ENCODE measurements at places on chromosomes 1 and 21.

DNA sequence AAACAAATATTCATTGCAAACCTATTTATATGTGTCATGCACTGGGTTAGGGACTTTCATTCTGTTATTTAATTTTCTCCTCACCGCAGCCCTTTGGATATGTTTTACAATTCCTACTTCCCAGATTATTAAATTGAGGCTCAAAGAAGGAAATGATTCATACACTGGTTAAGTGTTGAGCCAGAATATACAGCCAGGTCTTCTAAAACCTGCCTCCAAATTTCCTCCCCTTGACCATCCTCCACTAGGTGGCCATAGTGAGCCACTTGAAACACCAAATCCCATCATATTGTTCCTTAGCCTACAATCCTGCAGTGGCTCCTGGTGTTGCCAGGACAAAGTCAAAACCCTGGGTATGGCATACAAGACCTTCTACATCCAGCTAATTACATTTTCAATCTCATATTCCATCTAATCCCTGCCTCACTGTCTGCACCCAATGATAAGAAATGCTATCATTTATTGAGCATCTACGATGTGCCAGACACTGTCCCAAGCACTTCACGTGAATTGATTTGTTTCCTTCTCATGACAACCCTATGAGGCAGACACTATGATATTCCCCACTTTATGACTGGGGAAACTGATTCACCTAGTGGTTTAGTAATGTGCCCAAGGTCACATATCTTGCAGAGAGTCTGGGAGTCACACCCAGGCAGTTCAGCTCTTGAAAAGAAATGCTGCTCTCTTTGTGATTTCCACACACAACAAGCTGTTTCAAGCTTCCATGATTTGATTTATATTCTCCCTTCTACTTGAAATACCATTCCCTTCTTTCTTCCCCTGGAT lies 23.6 kb upstream of the KIRREL1 start:
- DNase-seq = no peak

- no peak for DNase-seq
Measured at GRCh38 chr21:41604583-41605041, 96.7 kb upstream of the TMPRSS2 start.

- DNase-seq = no peak
Measured at GRCh38 chr1:110403805-110404204, 3.7 kb downstream of the LAMTOR5 start.

- DNase-seq = no peak
Measured at GRCh38 chr1:48750109-48750508, 26.6 kb downstream of the BEND5 start.

DNA sequence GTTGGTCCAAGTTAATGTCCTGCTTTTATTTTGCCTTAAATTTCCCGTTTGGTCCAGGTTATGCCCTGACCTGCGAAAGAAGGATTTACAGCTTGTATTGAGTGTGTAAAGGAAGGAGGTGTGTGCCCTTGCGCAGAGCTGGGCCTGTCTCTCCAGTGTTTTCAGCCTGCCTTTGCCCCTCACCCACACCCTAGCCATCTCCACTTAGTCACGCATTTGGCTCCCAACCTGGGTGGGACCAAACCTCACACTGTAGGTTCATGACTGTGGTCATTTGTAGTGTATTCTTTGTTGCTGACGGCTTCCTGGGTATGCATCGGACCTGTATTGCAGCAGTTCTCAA lies 572 bp upstream of the SRSF10 start:
- DNase-seq = peak; percentile 25

DNA sequence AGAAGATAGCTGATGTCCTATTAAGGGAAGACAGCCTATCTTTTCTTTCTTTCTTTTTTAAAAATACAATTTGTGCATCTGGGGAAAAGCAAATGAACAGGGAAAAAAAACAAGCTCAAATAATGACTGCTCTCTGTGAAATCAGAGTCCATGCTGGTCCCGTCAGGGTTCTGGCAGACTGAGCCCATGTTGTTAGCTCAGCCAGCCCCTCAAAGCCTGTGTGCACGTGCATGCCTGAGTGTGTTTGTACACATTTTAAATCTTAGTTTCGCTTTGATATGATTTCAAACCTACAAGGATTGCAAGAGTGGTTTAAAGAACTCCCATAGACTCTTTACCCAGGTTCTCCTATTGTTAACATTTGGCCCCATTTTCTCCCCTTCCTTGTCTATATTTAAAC lies 231.8 kb upstream of the GREM2 start:
- no peak for DNase-seq

DNA sequence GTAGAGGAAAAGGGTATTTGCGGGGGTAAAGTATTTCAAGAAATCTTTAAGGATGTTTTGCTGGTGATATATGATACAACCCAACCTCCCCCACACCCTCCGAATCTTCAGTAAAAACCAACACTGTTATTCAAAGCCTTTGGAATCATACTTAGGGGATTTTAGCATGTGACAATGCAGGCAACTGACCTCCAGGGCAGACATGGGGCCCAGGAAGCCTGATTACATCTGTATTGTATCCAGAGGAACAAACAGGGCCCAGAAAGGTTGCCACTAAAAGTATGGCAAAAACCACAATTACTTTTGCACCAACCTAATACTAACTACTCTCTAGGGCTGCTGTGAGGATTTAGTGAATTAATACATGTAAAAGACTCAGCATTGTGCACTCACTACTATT lies 43.9 kb upstream of the CNN3 start:
- no peak for DNase-seq

GRCh38 chr1:194731025-194731424 lies 1544.6 kb upstream of the B3GALT2 start:
- DNase-seq = no peak

DNA sequence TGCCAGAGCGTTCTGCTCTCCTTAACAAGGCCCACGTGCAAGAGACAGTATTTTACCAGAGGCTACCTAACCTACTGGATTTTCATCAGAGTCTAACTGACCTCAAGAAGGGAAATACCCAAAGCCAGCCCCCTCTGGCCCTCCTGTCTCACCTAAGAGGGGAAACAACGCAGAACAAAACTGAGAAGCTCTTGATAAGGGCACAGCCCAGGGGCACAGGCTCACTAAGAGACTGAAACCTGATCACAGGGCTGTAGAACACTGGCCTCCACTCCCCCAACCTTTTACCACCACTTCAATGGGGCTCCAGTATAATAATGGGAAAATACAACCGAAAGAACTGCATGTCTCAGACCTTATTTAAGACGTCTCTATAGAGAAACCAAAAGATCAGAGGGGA lies 449.5 kb upstream of the CAMK1G start:
- no peak for DNase-seq

DNA sequence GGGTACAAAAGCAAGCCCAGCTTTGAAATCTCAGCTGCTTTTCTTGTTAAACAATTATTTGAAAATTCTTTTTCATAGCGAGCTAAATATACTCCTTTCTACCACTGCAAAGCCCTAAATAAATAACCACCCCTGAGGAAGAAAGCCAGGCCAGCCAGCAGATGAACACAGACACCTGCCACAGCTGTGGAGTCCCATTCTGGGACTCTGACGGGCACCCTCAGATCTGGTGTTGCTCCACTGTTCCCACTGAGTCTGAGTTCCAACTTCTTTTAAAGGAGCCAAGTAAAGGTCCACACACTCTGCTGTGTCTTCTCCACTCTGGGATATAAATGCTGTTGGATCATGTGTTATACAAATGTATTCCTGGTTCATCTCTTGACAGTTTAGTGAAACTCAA lies 77.6 kb upstream of the COA6 start:
- DNase-seq = no peak

GRCh38 chr1:96474985-96475743 lies 246.4 kb upstream of the PTBP2 start:
- no peak for DNase-seq

- no peak for DNase-seq
Measured at GRCh38 chr1:147062956-147063355, 109.3 kb downstream of the PRKAB2 start.

DNA sequence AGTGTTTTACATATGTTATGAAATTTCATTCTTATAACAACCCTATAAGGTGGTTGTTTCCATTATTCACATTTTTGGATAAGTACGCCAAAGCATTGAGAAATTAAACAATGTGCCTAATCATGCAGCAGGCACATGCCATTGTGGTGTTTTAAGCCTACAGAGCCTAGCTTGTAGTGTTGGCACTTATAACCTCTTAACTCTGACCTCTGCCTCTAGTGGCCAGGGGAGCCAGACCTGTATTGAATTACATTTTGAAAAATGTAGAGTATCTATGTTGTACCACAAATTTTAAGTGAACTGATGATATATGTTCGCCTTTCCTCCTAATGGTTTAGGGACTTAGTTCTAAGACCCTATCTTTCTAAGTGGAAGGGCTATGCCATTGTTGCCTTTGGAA lies 61.0 kb downstream of the KCNK2 start:
- no peak for DNase-seq

DNA sequence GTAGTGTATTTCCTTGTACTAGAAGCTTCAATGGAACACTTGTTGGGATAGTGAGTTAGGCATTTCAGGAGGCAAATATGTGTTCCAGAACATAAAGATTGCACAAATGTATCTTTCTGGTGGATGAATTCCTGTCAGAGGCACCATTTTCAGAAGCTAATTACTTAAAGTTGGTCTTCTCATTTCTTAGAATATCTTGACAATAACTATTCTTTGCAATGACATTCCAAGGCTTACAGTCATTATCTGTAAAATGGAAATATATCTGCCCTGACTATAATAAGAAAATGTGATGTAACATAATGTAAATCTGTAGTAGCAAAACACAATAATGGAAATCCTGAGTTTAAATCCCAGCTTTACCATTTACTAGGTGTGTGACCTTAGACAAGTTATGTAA lies 2.7 kb downstream of the VCAM1 start:
- DNase-seq = no peak

- DNase-seq = no peak
Measured at GRCh38 chr1:189237008-189237407, 1240.7 kb downstream of the BRINP3 start.

GRCh38 chr1:233614173-233614742 lies 352 bp downstream of the KCNK1 start:
- no peak for DNase-seq

DNA sequence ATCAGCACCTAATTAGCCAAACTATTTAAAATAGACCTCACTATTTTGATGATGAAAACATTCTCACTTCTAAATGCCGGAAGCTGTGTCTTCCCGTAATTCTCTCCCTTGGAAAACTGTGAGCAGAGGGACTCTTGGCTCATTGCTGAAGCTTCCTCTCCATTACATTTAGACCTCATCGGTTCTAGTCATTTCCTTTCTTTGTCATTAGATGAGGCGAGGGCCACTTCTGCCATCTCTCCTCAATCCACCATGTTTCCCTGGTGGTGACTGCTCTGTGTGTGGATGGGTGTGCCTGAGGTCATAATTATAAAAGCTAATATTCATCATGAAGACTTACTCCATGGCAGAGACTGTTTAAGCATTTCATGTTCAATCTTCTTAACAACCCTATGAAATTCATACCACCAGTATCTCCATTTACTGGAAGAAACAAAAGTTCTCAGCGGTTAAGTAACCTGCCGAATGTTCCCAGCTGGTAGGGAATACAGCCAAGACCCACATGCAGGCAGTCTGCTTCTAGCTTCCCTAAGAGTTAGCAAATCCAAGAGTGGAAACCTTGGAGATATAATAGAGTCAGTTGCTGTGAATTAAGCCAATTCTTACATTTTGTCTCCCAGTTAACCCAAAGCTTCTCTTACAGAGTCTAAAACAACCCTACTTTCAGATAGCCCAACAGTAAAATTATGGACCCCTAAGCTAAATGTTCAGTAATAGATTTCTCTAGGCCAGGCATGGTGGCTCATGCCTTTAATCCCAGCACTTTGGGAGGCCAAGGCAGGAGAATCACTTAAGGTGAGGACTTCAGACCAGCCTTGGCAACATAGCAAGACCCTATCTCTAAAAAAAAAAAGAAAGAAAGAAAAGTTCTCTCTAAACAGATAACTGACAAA lies 156.2 kb downstream of the ZBTB18 start:
- no peak for DNase-seq

GRCh38 chr1:203598752-203599151 lies 27.9 kb upstream of the ATP2B4 start:
- no peak for DNase-seq

- no peak for DNase-seq
Measured at GRCh38 chr1:27192039-27192529, 37.2 kb upstream of the SLC9A1 start.

GRCh38 chr1:20194757-20195461 lies 8.6 kb upstream of the PLA2G2C start:
- DNase-seq = peak; percentile 72

- no peak for DNase-seq
Measured at GRCh38 chr1:34290831-34291230, 114.1 kb downstream of the C1orf94 start.

- DNase-seq = no peak
Measured at GRCh38 chr1:89673251-89673650, 40.3 kb downstream of the LRRC8C start.

DNA sequence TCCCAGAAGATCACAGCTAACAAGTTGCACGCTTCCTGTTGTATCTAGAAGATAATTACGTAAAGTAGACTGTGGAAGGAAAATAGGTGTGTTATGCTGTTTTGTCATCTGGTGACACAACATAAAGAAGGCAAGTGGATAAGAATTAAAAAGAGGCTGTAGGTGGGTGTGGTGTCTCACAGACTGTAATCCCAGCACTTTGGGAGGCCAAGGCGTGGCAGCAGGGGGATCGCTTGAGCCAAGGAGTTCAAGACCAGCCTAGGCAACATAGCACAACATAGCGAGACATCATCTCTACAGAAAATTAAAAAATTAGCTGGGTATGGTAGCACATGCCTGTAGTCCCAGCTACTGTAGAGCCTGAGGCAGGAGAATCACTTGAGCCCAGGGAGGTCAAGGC lies 17.9 kb upstream of the ZNF281 start:
- DNase-seq = no peak

- no peak for DNase-seq
Measured at GRCh38 chr21:42844411-42845113, 34.8 kb downstream of the WDR4 start.

GRCh38 chr1:22971611-22972405 lies 858 bp downstream of the LACTBL1 start:
- no peak for DNase-seq

DNA sequence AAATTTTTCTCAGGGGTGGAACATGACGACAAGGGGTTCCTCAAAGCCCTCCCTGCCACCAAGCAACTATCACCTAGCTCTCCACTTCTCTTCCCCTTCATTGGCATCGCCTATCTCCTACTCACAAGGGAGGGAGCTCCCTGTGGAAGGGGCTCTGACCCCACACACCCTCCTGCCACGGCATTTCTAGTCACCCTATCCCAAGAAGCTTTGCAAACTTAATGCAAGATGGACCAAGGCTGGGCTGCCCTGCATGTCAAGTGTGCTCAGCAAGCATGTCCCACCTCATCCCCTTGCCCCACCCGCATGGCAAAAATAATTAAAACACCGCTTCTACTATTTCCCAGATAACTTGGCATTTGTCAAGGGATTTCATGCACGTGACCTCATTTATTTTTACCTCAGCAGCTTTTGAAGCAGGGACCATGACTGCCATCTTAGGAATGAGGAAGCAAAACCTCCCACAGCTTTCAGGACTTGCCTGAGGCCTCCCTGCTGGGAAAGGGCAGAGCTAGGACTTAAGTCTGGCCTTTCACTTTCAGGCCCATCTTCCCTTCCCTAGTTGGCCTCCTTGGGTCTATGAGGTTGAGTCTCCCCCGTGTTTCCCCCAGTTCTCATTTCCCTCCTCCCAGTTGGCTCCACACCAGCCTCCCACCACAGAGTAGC lies 161.3 kb downstream of the TSEN15 start:
- no peak for DNase-seq

GRCh38 chr1:69611316-69611715 lies 43.6 kb downstream of the LRRC7 start:
- DNase-seq = no peak

All from T-cell (primary cell).